Cortex of kidney (tissue), 1 donor: ENCODE measurements at places on chromosomes 4 and X.

DNA sequence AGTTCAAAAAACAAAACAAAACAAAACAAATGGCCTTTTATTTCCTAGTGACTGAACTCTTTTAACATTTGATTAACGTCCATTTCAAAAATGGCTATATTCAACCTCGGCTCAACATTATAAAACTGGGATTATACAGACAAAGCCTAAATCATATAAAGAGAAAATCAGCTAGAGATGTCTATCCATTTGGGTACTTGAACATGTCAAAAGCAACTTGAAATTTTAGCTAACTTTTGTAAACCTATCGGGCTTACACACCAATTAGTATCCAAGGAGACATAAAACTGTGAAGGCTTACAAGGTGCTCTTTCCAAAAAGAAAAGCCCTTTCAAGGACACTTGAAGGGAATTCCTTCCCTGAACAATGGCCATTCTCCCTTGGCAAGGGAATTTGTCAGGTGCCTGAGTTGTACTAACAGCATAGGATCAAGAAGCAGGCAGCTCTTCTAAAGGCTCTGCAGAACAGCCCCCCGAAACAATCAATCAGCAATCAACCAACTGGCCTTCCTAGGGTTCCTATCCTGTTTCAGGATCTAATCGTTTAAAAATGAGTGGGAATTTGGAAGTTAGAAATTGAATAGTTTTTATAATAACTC lies 633.7 kb upstream of the HTR2C start:
- DNase-seq, result no peak

- DNase-seq, result no peak
Observed at GRCh38 chr4:162506253-162506652, 342.5 kb upstream of the FSTL5 start.

DNA sequence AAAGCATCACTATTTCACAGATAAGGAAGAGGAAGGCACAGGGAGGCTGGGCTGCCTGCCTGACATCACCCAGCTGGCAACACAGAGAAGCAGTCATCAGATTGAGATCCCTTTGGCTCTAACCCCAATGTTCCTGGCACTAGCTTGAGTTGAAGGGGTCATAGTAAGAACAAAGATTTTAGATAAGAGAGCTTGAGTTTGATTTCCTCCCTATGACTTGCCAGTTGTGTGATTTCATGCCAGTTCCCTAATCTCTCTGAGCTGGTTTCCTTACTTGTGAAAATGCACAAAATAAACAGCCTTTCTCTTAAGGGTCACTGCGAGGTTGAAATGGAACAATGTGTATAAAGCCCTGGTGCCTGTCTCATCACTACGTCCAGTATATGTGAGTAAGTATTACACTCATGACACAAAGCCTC lies 475.4 kb upstream of the HS3ST1 start:
- DNase-seq, result no peak

GRCh38 chrX:150546711-150547153 lies 21.7 kb upstream of the MTM1 start:
- no peak for DNase-seq

GRCh38 chr4:177483271-177483670 lies 41.0 kb upstream of the AGA start:
- no peak for DNase-seq

GRCh38 chr4:153534792-153535629 lies 68.9 kb downstream of the TMEM131L start:
- DNase-seq, result no peak

DNA sequence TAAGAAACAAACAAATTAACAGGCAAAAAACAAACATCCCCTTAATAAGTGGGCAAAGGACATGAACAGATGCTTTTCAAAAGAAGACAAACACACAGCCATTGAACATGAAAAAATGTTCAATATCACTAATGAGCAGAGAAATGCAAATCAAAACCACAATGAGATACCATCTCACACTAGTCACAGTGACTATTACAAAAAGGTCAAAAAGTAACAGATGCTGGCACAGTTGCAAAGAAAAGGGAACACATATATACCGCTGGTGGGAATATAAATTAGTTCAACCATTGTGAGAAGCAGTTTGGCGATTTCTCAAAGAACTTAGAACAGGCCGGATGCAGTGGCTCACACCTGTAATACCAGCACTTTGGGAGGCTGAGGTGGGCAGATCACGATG lies 146.1 kb upstream of the NEIL3 start:
- no peak for DNase-seq

DNA sequence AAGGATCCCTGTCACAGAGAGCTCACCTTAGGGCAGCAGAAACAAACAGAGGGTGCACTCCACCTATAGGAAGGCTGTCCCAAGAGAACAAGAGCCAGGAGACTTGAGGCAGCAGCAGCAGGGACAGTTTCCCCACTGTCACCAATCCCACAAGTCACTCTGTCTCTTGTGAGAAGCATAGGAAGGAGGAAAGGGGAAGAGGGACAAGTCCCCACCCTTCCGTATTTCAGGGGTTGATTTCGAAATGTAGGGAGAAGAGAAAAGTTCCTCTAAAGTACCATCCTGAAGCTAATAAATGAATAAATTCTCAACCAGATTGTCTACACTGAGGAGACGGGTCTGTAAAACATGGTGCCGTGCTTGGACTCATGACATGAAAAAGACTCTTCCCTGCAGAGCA lies 9.5 kb upstream of the TLR8 start:
- DNase-seq, result no peak

- DNase-seq, result no peak
Observed at GRCh38 chr4:48090621-48091020, 43.4 kb downstream of the TXK start.

DNA sequence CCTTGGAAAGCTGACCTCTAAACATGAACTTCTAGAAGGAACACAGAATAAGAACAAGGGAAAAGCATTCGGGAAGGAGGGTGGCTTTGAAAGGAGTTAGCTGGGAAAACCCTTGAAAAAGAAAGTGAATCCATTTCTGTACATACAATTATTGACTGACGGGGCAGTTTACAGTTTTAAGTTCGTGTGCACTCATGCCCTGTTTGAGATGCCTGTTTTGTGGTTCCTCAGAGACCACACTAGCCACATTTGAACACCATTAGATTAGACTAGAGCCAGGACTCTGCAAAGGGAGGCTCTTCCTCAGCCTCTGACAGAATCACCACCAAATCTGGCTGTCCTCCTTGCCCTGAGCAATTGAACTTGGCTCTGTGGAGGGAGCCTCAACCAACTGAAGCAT lies 158.3 kb downstream of the PALLD start:
- no peak for DNase-seq

DNA sequence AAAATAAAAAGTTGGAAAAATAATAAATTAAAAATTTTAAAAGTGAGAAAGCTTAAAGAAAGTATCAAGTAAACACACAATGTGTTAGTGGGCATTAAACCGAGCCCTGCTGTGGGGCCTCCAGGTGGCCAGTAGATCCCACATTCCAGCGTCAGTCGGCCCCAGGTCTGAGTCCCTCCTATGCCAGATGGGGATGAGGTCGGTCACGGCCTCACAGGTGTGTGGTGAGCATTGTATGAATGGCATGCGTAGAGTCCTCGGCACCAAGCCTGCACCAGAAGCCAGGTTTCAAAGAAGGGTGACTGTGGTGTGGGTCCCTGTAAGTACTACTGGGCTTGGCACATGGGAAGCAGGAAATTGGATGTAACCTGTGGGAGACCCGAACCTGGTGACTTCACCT lies 75.6 kb upstream of the MSX1 start:
- no peak for DNase-seq

GRCh38 chr4:183402771-183403170 lies 41.7 kb upstream of the CDKN2AIP start:
- DNase-seq, result no peak

DNA sequence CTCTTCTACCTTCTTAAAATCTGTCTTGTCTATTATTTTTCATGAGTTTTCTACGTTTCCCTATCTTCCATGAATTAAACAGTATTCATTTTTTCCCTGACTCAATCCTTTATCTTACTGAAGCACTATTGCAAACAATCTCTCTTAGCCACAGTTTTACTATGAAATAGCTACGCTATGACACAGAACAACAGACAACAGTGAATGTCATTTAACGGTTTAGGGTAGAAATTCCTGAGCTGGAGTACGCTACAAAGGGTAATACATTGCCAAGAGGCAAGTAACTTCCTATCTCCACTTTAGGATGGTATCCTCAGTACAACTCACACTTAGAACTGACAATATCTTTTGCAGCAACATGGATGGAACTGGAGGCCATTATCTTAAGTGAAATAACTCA lies 552.6 kb downstream of the INPP4B start:
- DNase-seq, result no peak

- DNase-seq, result no peak
Observed at GRCh38 chr4:175833574-175834311, 21.7 kb upstream of the GPM6A start.

- no peak for DNase-seq
Observed at GRCh38 chrX:129769467-129770154, 10.1 kb upstream of the SASH3 start.

DNA sequence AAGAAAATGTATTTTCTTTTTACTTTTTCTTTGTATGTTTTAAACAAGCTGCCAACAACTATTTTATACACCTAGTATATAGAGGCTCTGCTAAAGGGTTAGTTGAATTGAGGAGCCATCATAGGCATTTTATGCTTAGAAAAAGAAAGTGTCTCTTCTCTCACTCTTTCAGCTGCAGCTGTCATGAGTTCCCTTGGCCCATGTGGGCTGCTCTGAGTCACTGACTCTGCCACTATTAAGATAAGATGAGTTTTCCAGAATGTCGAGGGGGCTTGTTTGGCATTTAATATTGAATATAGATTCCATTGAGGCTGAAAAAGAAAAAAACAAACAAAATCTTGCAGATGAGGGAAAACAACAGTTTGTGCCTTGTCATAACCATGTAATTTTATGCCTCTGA lies 126.0 kb upstream of the PAQR3 start:
- no peak for DNase-seq

DNA sequence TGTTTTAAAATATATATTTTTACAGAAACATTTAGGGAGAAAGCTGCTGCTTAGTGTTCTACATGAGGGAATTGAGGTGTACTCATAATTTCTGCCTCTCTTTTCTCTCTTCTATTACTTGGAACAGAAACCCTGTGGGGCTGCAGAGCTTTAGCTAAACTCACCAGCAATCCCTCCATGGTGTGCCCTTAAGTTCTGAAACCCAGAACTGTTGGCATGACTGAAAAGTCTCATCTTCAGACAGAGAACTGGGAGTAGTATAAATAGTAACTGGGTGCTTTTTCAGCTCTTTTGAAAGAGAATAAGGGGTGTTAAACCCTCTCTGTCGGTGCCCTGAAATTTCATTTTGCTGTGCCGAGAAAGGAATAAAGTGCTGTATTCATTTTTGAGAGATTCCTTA lies 294.9 kb upstream of the BOD1L1 start:
- DNase-seq, result no peak

DNA sequence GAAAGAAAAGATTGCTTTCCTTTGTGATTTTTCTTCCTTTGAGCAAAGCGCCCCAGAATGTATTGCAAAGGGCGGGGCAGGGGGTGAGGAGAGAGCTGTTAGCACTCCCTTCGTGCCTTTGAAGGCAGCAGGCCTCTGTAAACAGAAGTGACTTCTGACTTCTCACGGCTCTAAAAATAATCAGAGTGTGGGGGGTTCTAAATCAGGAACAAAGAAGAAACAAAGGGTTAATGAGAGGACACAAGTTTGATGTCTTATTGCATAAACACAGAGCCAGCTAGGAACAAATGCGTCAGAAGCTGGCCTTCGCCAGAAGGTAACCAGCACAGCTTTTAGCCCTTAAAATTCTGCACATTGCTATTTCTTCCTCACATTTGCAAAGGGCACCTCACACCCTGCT lies 626.2 kb downstream of the MID1IP1 start:
- DNase-seq, result no peak

- DNase-seq, result no peak
Observed at GRCh38 chrX:74242050-74242449, 61.9 kb upstream of the ZCCHC13 start.

DNA sequence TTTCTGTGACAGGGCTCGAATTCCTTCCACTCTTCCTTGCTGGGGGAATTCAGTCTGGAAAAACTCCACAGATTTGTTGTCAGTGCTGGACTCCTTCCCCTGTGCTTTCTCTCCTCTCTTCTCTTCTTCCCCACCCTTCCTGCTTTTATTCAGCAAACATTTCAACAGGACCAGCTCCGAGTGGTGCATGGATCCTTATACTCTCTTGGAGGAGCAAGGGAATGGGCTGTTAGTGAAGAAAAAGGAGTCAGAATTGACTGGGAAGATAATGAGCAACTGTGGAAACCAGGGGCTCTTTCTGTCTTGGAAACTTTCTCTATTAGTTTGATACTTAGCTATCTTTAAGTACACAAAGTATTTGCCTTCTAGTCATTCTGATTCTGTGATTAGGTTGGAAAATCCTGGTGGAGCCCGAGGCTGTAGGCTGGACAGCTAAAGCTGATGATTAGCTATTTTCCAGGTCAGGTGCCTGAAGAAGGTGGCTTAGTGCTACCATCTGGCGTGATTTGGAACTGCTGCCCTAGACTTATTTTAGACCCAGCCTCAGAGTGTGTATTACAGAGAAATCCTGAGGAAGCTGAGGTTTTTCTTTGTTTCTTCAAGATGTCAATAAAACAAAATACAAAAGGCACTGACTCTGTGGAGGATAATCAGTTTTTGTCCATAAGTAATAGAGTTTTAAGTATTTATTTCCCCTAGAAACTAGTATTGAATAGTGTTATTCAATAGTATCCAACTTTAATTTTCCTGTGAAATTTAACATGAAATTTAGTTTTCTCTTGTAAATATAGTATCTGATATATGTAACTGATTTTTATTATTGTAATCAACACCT lies 38.4 kb downstream of the NAP1L5 start:
- DNase-seq, result no peak

- DNase-seq, result no peak
Observed at GRCh38 chr4:112061207-112061817, 83.9 kb upstream of the FAM241A start.

GRCh38 chr4:154660052-154660451 lies 47.6 kb upstream of the FGG start:
- DNase-seq, result no peak

GRCh38 chr4:55183926-55184599 lies 58.7 kb upstream of the KDR start:
- DNase-seq, result no peak

DNA sequence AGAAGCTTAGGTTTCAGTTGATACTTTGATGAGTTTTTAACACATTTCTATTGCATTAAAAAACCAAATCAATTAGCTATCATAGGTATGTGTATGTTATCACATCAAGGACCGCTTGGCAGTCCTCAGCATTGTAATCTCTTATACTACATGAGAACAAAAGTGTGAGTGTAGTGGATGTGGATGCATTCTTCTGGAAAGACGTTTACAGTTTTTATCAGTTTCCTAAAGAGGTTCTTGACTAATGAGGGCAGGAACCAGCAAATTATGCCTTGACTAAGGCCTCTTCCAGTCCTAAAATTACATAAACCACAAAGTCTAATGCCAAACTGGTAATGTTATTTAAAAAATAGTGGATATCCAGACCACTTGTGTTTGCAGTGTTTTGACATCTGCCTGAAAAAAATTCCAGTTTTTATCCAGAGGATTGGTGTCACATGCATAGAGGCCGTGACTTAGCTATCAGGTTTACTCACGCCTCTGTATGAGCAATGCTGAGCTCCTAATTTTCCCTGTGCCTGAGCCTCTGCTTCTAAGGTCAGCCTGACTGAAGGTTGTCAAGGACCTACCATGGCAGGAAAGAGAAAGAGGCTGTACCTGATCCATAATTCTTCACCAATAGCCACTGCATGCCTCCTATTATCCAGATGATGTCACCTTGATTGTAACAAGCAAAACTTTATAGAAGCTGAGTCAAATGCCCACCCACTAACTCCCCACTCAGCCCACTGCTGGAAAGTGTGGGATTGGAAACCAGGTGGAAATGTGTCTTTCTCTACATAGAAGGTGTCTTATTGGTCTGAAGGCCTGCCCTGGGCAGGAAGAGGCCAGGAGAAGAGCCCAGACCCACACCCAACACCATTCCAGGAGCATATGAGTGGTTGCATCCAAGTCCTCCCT lies 68.7 kb downstream of the ENPP6 start:
- no peak for DNase-seq
